ENCODE measurements at places on chromosomes 16 and 17. TPM values are rescaled to one million over a fixed set of nuclear protein-coding genes. Genes with fewer than 3 reads are reported as not detected.

DNA sequence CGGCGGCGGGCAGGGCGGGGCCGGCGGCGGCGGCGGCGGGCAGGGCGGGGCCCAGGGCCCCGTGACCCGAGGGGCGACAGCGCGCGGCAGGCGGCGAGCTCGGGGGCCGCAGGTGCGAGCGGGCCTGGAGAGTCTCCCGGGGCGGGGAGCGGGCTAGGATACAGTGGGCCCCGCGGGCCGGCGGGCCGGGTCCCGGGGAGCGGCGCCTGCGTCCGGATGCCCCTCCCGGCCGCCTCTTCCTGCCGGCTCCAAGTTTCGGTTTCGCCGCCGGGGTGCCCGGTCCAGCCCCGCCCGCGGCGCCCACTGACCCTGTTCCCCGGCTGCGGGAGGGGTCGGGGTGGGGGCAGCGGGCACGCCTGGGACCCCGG is at the start of gene RNF213:
Gene RNF213 (plus strand): TSS at position 62 of the 368 bp plus-strand sequence. CDS start 2,830 bp downstream, outside the sequence.
- peak; percentile 70 for DNase-seq

DNA sequence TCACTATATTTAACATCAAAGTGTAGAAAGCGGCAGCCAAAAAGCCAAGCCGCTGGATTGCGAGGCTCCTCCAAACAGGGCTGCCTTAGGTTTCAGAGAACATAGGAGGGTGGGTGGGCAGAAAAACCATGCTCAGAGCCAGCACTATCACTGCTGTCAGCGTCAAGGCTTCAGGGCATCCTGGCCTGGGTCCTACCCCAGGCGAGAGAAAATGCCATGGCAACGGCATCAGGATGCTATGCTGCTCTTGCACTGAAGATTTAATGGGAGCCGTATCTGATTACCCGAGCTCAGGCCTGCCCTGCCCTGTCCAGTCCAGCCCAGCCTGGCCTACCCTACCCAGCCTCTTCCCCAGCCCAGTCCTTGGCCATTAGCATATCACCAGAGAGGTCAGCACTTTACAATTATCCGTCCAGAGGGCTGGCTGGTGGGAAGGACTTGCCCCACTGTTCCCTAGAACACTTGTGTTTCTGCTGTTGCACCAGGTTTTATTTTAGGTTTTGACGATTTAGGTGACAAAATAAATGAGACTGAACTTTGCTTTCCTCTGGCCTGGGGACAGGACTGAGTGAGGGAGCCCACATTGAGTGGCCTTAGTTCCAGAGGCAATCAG is 61.1 kb downstream of the TOM1L2 start:
- no peak for DNase-seq

- DNase-seq: no peak
Measured at GRCh38 chr17:76866774-76867577, 1.2 kb upstream of the MGAT5B start.

- no peak for DNase-seq
Measured at GRCh38 chr16:16983582-16983981, 487.2 kb downstream of the XYLT1 start.

GRCh38 chr17:39759204-39759603 is 21.5 kb downstream of the GRB7 start:
- no peak for DNase-seq

GRCh38 chr17:2647957-2648356 is 54.5 kb downstream of the PAFAH1B1 start:
- DNase-seq: no peak

The NDUFB10 gene
- total RNA-seq: 134 TPM

The ST6GALNAC2 gene
- total RNA-seq: not detected

The FOXO3B gene
- 5.7 TPM for total RNA-seq

The RAB26 gene
- total RNA-seq: 0.70 TPM
